Spleen (tissue), 13 donors: ENCODE measurements at places on chromosomes 5 and 9.
A peak's percentile ranks its signal among the peaks of the same experiment; 100 is the strongest.

GRCh38 chr5:148913985-148914431 lies 87.6 kb downstream of the ADRB2 start:
- no peak overlapping the region for H3K4me3 ChIP-seq
- H3K4me1 ChIP-seq: peaks cover 18% of the 10 kb centered on the region
- no peaks in the 10 kb centered on the region for H3K27me3 ChIP-seq
- no peak for DNase-seq
- no peak overlapping the region for H3K27ac ChIP-seq

DNA sequence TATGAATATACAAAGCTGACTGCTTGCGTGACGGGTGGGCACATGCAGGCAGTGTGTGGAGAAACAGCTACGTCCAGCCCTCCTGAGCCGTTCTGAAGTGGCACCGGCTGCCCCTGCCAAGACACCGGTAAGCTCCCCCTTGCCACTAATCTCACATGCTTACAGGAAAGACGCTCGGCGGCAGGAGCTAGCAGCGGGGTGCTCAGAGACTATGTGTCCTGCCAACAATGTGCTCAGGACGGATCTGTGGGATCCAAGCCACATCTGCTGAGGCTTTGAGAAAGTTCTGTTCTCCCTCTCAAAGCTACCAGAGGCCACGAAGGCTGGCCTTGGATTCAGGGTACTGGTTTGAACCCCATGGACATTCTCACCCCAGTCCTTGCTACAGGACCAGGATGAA lies 157.2 kb upstream of the PHYKPL start:
- H3K4me3 ChIP-seq: no peak overlapping the region
- no peaks in the 10 kb centered on the region for H3K36me3 ChIP-seq
- peaks cover 25% of the 10 kb centered on the region for H3K4me1 ChIP-seq
- no peak for DNase-seq
- H3K27ac ChIP-seq: no peak overlapping the region

GRCh38 chr9:77677397-77677796 lies 29.3 kb upstream of the GNA14 start:
- no peak overlapping the region for H3K27ac ChIP-seq
- no peak overlapping the region for H3K4me3 ChIP-seq
- no peaks in the 10 kb centered on the region for H3K36me3 ChIP-seq
- no peaks in the 10 kb centered on the region for H3K4me1 ChIP-seq
- DNase-seq: no peak

DNA sequence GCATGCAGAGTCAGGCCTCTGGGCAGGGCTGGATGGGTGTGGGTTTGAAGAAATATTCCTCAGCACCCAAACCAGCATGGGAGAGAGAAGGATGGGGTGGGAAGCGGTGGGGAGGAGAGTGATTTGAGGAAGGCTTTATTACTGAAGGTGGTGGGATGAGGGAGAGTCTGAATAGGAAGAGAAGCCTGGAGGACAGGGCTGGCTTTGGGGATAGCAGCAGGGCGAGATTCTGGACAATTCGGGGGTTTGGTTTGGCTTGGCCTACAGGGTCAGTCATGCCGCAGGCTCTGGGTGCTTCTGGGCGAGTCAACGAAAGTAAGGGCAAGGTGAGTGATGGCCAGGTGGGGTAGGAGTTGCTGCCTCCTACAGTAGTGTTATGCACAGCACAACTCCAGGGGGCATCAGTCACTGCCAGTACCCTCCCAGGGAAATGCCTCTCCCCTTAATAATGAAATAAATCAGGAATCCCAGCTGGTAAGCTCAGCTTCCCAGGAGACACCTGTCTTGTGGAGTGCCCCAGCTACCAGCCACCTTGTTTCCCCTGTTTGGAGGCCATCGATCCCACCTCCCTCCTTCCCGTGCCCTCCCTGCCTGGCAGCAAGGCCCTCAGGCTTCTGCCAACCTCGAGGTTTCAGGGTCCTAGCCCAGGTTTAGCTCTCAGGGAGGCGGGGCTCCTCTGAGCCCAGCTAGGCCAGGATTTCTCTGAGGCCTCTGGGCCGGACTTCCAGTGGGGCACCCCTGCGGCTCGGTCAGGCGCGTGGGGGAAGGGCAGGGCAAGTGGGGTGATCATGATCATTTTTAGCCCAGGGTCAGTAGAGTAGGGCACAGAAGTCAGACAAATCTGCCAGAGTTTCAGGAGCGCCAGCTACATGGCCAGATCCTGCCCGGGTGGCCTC lies 741 bp upstream of the NKX2-5 start:
- peaks cover 98% of the 10 kb centered on the region for H3K27me3 ChIP-seq
- H3K4me1 ChIP-seq: peaks cover 41% of the 10 kb centered on the region
- H3K36me3 ChIP-seq: no peaks in the 10 kb centered on the region
- DNase-seq: peak; percentile 62
- H3K4me3 ChIP-seq: no peak overlapping the region
- peak overlapping the region; percentile 83 for H3K27ac ChIP-seq

GRCh38 chr5:124707520-124707919 lies 38.9 kb downstream of the ZNF608 start:
- H3K36me3 ChIP-seq: no peaks in the 10 kb centered on the region
- H3K4me3 ChIP-seq: no peak overlapping the region
- H3K27ac ChIP-seq: no peak overlapping the region

- peaks cover 99% of the 10 kb centered on the region for H3K36me3 ChIP-seq
- H3K4me3 ChIP-seq: no peak overlapping the region
- DNase-seq: no peak
- H3K27ac ChIP-seq: no peak overlapping the region
- no peaks in the 10 kb centered on the region for H3K4me1 ChIP-seq
Measured at GRCh38 chr9:124884376-124884775, 22.4 kb downstream of the ARPC5L start.

GRCh38 chr5:73301208-73301901 lies 128.4 kb downstream of the TMEM174 start:
- DNase-seq: no peak
- H3K27me3 ChIP-seq: peaks cover 99% of the 10 kb centered on the region
- no peaks in the 10 kb centered on the region for H3K36me3 ChIP-seq
- H3K4me1 ChIP-seq: peaks cover 13% of the 10 kb centered on the region
- H3K4me3 ChIP-seq: no peak overlapping the region

DNA sequence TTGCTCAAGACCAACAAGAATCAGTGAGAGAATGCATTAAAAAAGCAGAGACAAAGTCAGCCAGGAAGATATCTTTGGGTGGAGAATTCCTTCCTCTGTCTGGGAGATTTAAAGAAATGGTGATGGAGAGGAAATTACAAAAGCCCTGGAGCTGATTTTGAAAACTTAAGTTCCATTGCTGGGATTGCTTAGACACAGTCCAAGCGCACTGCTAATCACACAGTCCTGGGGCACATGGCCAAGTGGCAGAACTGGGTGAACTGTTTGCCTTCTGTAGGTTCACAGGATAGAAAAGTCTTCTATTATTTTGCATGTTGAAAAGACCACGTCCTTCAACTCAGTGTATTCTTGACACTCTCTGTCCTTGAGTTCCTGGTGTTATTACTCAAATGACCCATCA lies 284.9 kb upstream of the FBXL7 start:
- H3K27ac ChIP-seq: no peak overlapping the region
- no peaks in the 10 kb centered on the region for H3K27me3 ChIP-seq
- no peak overlapping the region for H3K4me3 ChIP-seq

- H3K27me3 ChIP-seq: peaks cover 34% of the 10 kb centered on the region
- H3K4me3 ChIP-seq: no peak overlapping the region
- peaks cover 4% of the 10 kb centered on the region for H3K4me1 ChIP-seq
Measured at GRCh38 chr9:98709968-98710965, 1.5 kb upstream of the GABBR2 start.

GRCh38 chr9:137664676-137665075 lies 45.9 kb downstream of the EHMT1 start:
- no peak overlapping the region for H3K27ac ChIP-seq
- peaks cover 20% of the 10 kb centered on the region for H3K4me1 ChIP-seq
- DNase-seq: no peak
- no peak overlapping the region for H3K4me3 ChIP-seq
- H3K27me3 ChIP-seq: no peaks in the 10 kb centered on the region
- peaks cover 39% of the 10 kb centered on the region for H3K36me3 ChIP-seq

GRCh38 chr5:79229357-79230174 lies 6.4 kb upstream of the JMY start:
- DNase-seq: peak; percentile 27
- H3K4me1 ChIP-seq: no peaks in the 10 kb centered on the region
- no peak overlapping the region for H3K4me3 ChIP-seq

GRCh38 chr5:34967540-34967939 lies 38.2 kb downstream of the DNAJC21 start:
- H3K36me3 ChIP-seq: no peaks in the 10 kb centered on the region
- no peak overlapping the region for H3K4me3 ChIP-seq

GRCh38 chr9:137632230-137633161 lies 13.7 kb downstream of the EHMT1 start:
- H3K36me3 ChIP-seq: no peaks in the 10 kb centered on the region
- DNase-seq: peak; percentile 67
- H3K4me3 ChIP-seq: no peak overlapping the region
- peaks cover 46% of the 10 kb centered on the region for H3K4me1 ChIP-seq

DNA sequence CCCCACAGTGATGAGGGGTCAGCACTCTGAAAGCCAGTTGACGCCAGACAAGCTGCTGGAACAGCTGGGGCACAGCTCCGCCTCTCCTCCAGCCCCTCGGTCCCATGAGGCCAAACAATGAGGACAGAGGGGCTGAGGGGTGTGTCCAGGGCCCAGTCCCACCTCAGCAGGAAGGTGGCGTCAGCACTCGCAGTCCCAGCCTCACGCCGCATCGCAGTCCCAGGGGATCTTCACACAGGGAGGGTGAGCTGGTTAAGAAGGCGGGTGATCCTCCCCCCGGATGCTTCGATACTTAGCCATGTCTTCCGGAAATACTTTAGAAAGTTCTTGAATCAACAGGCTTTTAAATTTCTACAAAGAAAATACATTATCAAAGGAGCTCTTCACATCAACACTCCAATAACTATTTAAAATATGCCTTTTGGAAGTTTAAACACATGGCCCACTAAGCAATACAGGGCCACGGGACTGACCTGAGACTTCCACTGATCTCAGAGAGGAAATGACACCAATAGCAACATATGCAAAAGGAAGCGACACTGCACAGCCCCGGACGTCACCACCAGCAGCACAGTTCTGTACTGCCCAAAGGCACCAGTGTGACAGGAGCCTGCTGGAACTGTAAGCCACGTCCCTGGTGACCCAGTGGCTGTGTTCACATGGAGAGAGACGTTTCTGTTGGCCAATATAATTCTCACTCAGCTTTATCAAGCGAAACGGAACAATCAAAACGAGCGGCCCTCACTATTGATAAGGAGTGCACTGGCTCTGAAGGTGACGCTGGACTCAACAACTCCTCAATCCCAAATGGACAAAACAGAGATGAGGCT lies 5.9 kb downstream of the MED10 start:
- peaks cover 35% of the 10 kb centered on the region for H3K4me1 ChIP-seq
- peaks cover 97% of the 10 kb centered on the region for H3K36me3 ChIP-seq
- no peak for DNase-seq
- no peak overlapping the region for H3K27ac ChIP-seq

- no peak for DNase-seq
- no peaks in the 10 kb centered on the region for H3K4me1 ChIP-seq
- no peak overlapping the region for H3K27ac ChIP-seq
- no peak overlapping the region for H3K4me3 ChIP-seq
- no peaks in the 10 kb centered on the region for H3K27me3 ChIP-seq
Measured at GRCh38 chr5:59328709-59329296, 564.7 kb downstream of the PDE4D start.

DNA sequence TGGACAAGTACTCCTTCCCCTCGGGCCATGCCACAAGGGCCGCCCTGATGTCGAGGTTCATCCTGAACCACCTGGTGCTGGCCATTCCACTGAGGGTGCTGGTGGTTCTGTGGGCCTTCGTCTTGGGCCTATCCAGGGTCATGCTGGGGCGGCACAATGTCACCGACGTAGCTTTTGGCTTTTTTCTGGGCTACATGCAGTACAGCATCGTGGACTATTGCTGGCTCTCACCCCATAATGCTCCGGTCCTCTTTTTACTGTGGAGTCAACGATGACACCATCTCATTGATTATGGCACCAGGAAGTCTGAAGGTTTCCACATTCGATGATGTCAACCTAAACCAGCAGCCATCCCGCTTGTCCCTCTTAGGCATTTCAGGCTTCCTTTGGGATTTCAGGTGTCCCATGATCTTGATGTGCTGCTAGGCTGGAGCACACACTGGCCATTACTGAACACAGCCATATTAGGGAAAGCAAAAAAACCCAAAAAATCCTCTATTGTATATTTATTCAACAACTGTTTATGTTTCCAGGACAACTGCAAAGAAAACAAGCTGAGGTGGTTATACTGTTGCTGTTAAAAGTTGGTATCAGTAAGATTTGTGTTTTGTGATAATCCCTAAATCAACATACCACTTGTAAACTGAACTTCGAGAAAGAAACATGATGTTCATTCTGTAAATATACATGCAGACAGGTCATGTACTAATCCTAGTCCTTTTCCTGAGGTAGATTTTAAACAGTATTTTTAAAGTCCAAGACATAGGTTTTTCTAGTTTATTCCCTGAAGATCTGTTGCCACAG lies 1.1 kb downstream of the PLPP6 start:
- no peaks in the 10 kb centered on the region for H3K27me3 ChIP-seq
- H3K36me3 ChIP-seq: no peaks in the 10 kb centered on the region
- H3K4me3 ChIP-seq: peak overlapping the region; percentile 77
- no peak for DNase-seq

GRCh38 chr5:40904205-40904993 lies 4.9 kb upstream of the C7 start:
- no peak for DNase-seq
- H3K27ac ChIP-seq: peak overlapping the region; percentile 26
- H3K36me3 ChIP-seq: no peaks in the 10 kb centered on the region
- H3K4me1 ChIP-seq: peaks cover 19% of the 10 kb centered on the region
- H3K27me3 ChIP-seq: no peaks in the 10 kb centered on the region
- H3K4me3 ChIP-seq: no peak overlapping the region

DNA sequence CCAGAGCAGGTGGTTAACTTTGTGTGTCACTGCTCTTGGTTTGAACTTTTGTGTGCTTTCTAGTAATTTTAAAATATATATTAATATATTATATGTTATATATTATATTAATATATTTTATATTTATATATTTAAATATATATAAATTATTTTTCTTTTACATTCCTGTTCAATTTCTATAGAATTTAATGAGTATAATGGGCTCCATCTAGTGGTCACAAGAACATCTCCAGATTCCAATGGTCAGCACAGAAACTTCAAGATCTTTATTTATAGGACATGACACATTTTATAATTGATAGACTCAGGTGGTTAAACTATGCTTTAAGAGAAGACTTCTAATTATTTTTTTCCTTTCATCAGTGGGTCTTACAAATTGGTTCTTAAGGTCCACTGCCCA lies 39.1 kb downstream of the COL23A1 start:
- H3K4me3 ChIP-seq: no peak overlapping the region
- H3K27ac ChIP-seq: no peak overlapping the region
- H3K36me3 ChIP-seq: no peaks in the 10 kb centered on the region
